CD4-positive, alpha-beta T cell treated with Interleukin-21 for 1 hour (primary cell): ENCODE measurements at places on chromosomes 2 and 18.

- DNase-seq = no peak
Measured at GRCh38 chr2:108363024-108363907, 14.5 kb upstream of the SULT1C4 start.

DNA sequence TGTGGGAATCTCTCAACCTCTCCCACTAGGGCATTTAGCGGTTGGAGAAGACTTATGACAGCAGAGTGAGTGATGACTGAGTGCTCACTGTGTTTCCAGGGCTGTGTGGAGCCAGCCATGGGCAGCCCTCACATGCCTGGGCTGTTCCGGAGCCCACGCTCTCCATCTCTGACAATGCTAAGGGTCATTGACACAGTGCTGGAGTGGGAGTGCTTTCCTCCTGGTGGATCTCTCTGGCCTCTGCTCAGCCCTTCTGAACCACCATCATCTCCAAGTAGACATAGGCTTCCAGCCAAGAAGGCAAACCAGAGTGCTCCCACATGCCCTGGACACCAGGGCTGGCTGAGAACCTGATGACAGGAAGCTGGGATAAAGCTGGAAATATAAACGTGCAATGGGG lies 33.1 kb upstream of the TWIST2 start:
- no peak for DNase-seq

DNA sequence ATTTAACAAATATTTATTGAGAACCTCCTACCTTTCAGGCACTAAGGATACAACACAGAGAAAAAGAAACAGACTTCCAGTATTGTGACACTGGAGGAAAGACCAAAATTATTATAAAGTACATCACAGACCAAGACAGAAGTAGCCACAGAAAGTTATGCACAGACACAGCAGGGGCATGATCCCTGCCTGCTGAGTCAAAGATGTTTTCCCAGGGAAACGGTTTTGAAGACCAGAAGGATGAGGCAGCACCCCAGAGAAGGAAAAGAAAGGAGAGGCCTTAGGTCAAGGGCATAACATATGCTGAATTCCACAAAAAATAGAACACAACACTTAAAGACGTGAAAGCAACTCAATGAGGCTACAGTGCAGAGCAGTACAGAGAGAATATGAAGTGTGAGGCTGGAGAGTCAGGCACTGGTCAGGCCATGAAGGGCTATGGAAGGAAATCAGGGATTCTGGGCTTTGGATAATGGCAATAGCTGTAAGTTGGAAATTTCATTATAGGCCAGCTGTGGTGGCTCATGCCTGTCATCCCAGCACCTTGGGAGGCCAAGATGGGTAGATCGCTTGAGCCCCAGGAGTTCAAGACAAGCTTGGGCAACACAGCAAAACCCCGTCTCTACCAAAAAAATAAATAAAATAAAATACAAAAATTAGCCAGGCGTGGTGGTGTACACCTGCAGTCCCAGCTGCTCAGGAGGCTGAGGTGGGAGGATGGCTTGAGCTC lies 8.2 kb downstream of the ADAM17 start:
- DNase-seq = no peak

DNA sequence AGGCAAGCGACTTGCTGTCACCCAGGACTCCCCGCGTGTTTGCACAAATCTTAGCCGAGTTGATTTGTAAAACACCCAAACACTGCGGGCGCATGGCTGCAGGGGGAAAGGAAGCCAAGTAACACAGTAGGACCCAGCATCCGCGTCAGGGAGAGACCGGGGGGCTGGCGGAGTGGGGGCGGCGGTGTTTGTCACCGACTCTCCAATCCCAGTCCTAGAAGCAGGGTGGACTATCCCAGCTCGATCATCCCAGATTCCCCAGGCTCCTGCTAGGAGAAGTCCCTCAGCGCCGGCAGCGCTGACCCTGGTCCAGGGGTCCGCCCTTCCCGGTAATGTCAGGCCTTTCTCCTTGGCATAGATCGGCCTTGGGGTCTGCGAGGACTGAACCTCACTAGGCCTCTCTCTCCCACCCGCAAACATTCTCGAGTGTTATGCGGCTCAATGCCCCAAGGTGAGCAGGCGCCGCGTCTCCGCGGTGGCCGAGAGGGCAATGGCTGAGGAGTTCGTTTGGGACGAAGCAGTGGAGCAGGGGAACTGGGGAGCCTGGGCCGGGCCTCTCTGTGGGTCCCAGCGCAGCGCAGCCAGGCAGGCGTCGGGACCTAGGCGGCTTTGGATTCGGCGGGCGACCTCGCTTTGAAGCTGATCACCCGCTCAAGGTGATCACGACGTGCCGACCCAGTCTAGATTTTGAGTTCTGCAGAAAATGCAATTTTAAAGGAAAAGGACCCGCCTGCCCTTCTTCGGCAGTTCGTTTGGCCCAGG lies 1.5 kb upstream of the GDF7 start:
- DNase-seq = no peak

- DNase-seq = no peak
Measured at GRCh38 chr18:70732916-70733315, 444.1 kb downstream of the SOCS6 start.

- DNase-seq = no peak
Measured at GRCh38 chr2:99890568-99891427, 251.6 kb downstream of the AFF3 start.
